NCI-H1417 (cell line): ENCODE measurements at places on chromosomes 4 and X.

DNA sequence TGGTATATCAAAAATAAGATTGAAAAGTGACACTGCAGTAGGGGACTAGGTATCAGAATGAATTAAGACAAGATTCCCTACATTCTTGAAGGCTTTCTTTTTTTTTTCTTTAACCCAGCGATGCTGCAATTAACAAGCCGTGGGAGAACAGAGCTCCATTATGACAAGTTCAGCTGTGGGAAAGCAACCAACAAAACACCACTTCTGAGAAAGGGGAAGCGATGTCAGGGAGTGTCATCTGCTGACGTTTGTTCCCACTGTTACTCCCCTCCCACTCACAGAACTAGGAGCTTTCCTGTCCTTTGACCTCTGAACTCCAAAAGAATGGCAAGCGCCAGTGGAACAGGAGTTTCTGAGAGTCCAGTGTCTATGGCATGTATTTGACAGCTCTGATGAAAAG, 90.2 kb upstream of the SLITRK2 start:
- no peak for DNase-seq

- no peak for DNase-seq
Measured at GRCh38 chr4:184939978-184940377, 78.3 kb upstream of the HELT start.

- no peak for DNase-seq
Measured at GRCh38 chrX:24339911-24340310, 20.5 kb upstream of the SUPT20HL1 start.

DNA sequence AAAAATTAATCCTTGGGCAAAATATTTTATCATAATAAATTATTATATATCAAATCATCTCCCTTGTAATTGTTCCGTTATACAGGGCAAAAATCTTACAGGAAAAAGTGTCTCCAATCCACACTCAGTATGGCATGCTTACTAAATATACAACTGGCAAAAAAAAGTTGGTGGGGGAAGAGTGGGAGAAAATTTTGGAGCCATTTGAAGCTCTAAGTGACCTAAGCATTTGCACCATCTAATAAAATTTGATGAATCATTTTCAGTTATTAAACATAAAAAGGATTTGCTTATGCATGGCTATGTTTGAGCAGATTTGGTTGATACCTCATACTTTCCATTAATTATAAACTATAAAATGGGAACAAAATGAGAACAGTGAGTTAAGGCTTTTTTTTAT, 68.1 kb upstream of the FAM9C start:
- no peak for DNase-seq

DNA sequence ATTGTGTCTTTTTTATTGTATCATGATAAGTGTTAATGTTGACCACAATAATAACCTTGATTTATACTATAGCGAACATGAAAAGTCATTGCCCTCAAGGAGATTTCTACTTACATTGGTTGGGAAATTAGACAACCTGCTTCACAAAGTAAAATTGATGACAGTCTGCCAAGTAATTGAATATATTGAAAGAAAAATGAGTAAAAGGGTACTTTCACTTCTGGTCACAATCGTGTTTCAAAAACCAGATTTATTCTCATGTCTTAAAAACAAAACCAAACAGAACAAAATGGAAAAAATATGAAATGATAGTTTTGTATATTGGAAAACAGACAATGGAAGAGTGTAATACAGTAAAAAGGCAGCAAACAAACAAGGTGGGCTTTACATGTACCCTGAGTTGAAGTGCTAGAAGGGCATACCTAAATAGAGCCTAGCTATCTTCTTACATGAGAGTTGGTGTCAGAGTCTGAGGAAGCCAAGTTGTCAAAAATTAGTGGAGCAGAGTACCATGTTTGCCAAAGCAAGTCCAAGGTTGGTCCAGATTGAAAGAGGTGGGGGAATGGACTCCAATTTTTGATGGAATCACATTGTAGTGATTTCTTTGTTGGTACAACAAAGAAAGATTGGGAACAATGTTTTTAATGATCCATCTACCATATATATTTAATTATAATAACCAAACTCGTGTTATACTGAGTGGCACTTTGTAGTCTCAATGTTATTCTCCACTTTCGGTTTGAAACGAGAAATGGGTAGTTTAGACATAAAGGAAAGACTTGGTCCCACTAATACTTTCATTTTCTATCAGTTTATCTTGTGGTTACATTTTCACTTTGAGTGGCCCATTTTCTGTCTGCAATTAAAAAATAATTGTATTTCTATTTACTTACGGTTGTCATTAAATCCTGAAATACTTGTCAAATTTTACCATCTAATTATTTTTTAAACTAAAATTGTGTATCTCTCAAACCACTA, 775.6 kb downstream of the STIM2 start:
- DNase-seq = no peak
